ENCODE measurements at places on chromosomes 12 and 14. TPM values are rescaled to one million over a fixed set of nuclear protein-coding genes. Genes with fewer than 3 reads are reported as not detected.
A peak's percentile ranks its signal among the peaks of the same experiment; 100 is the strongest.

Gene PLEKHG7
- total RNA-seq = not detected

Gene SERPINA5
- 6.6 TPM for total RNA-seq

Gene GNB3
- total RNA-seq = 2.7 TPM

Gene PAH
- total RNA-seq = not detected

Gene MAP1LC3B2
- not detected for total RNA-seq

Gene GUCY2C
- total RNA-seq = not detected

Gene TGM1
- total RNA-seq = 2.8 TPM

Gene TMEM63C
- total RNA-seq = 0.67 TPM

GRCh38 chr12:77571768-77572167 is 258.9 kb upstream of the NAV3 start:
- H3K4me3 ChIP-seq = no peak overlapping the region
- H3K27me3 ChIP-seq = no peaks in the 10 kb centered on the region
- no peaks in the 10 kb centered on the region for H3K36me3 ChIP-seq
- no peaks in the 10 kb centered on the region for H3K4me1 ChIP-seq
- H3K27ac ChIP-seq = no peak overlapping the region

DNA sequence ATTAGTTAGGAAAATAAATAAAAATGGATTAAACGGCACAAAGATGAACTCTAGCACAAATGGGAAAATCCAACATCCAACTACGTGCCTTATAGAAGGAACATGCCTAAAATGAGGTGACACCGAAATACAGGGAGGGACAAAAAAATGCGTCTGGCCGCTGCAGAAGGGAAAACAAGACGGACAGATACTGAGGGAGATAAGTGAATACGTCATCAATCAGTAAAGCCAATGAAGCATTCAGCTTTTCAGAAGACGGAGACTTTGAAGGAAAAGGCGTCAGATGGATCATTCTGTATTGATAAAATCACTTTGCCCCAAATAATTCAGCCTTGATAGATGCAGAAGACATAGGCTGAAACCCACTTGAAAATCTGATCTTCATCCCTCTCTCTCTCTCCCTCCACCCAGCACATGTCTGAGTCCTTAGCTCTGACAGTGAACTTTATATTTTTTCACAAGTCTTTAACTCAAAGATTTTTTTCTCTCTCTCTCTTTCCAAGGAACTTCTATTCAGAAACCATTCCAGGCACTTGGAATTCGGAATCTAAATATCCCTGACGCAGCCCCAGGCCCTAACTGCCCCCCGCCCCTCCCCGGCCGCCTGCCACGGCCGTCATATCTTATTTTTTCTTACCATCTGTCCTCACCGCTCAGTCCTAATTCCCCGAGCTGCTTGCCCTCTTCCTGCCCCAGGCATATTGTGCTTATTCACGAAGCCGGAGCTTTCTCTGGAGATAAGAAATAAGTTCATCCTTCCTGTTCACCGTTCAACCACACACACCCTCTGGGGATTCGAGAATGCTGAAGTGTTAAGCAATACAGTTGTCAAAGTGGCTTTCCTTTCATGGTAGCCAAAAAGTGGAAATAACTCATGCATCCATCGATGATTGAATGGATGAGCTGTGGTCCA is 35.5 kb upstream of the RFLNA start:
- H3K27me3 ChIP-seq = no peaks in the 10 kb centered on the region
- H3K4me1 ChIP-seq = no peaks in the 10 kb centered on the region
- H3K27ac ChIP-seq = no peak overlapping the region
- H3K4me3 ChIP-seq = no peak overlapping the region
- DNase-seq = no peak

- no peak overlapping the region for H3K27ac ChIP-seq
- no peaks in the 10 kb centered on the region for H3K36me3 ChIP-seq
- H3K27me3 ChIP-seq = no peaks in the 10 kb centered on the region
- H3K4me1 ChIP-seq = no peaks in the 10 kb centered on the region
- H3K4me3 ChIP-seq = no peak overlapping the region
Measured at GRCh38 chr12:25887367-25887766, 71.1 kb upstream of the RASSF8 start.

DNA sequence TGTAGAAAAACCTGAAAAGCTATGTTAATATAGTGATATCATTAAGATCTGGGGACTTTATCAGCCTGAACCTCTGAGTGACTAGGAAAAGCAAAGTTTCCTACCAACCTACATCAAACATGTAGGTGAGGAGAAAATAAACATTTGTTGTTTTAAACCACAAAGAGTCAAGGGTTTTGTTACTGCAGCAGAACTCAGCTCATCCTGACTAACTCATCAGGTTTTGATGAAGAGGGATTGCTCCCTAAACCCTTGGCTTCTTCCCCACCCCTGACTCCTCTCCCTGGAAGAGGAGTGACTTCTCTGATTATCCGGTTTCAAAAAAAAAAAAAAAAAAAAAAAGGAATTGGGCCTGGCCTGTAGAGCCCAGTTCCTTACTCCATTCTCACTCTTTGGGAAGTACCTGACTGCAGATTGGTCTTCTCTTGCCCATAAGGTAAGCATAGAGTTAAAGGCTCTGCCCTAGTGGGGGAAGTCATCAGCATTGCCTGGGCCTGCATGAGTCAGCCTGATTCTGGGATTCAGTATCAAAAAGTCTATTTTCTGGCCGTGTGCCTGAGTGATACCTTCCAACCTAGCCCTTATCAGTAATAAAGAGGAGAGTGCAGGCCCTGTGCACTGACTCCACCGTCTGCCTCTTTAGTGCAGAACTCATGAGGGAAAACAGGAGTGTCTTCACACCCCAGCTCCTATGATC is 16.9 kb downstream of the BDKRB1 start:
- DNase-seq = no peak
- peaks cover 7% of the 10 kb centered on the region for H3K4me1 ChIP-seq
- H3K4me3 ChIP-seq = no peak overlapping the region
- no peaks in the 10 kb centered on the region for H3K27me3 ChIP-seq

GRCh38 chr12:23671881-23672280 is 277.6 kb downstream of the SOX5 start:
- H3K4me1 ChIP-seq = peaks cover 5% of the 10 kb centered on the region
- no peak overlapping the region for H3K27ac ChIP-seq
- no peak overlapping the region for H3K4me3 ChIP-seq
- no peaks in the 10 kb centered on the region for H3K27me3 ChIP-seq

- H3K4me1 ChIP-seq = no peaks in the 10 kb centered on the region
- H3K36me3 ChIP-seq = no peaks in the 10 kb centered on the region
- H3K27me3 ChIP-seq = no peaks in the 10 kb centered on the region
Measured at GRCh38 chr12:28780096-28780495, 369.0 kb upstream of the FAR2 start.

GRCh38 chr12:55499231-55499630 is 7.1 kb downstream of the OR6C68 start:
- no peak overlapping the region for H3K4me3 ChIP-seq
- no peaks in the 10 kb centered on the region for H3K36me3 ChIP-seq
- no peak for DNase-seq
- H3K27ac ChIP-seq = no peak overlapping the region
- H3K4me1 ChIP-seq = no peaks in the 10 kb centered on the region

GRCh38 chr12:26524862-26525465 is 308.0 kb downstream of the ITPR2 start:
- H3K4me1 ChIP-seq = peaks cover 6% of the 10 kb centered on the region
- H3K27me3 ChIP-seq = no peaks in the 10 kb centered on the region
- no peak overlapping the region for H3K4me3 ChIP-seq
- peak; percentile 5 for DNase-seq

DNA sequence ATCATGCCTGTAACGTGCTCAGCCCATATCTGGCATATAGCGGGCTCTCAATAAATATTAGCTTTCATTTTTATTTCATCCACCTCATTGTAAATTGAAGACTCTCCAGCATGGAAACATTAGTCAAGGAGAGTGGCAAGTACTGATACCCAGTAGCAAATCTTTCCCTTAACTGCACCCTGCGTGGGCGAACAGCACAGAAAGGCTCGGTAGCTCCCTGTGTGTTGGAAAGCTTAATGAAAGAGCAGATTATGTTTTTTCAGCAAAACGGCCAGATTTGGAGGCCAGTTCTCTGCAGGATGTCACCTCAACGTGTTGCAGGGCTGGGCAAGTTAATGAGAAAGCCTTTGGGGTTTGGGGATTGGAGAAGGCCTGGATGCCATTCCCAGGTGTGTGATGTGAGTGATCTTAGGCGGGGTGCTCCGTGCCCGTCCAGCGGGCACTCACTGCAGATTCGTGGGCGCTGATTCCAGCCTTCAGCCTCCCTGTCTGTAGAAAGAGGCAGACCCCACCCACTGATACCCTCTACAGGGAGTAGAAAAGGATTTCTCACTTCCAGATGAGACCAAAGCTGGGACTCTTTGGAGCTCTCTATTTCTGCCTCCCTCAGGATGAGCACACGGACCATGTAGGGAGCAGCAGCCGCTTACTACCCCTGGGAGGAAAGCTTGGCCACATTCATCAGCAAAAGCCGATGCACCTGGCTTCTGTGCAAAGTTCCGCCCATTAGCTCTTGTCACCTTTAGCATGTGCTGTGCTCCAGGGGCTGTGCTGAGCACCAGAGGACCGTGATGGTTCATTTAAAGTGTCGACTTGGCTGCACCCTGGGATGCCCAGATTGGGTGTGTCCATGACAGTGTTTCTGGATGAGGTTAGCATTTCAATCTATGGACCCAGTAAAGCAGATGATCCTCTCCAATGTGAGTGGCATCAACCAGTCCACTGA is 29.1 kb downstream of the C14orf132 start:
- H3K4me1 ChIP-seq = no peaks in the 10 kb centered on the region
- H3K4me3 ChIP-seq = no peak overlapping the region
- no peak for DNase-seq
- H3K36me3 ChIP-seq = no peaks in the 10 kb centered on the region

GRCh38 chr12:114976959-114977358 is 293.0 kb upstream of the TBX3 start:
- no peak overlapping the region for H3K27ac ChIP-seq
- H3K27me3 ChIP-seq = no peaks in the 10 kb centered on the region
- no peaks in the 10 kb centered on the region for H3K36me3 ChIP-seq
- no peaks in the 10 kb centered on the region for H3K4me1 ChIP-seq

DNA sequence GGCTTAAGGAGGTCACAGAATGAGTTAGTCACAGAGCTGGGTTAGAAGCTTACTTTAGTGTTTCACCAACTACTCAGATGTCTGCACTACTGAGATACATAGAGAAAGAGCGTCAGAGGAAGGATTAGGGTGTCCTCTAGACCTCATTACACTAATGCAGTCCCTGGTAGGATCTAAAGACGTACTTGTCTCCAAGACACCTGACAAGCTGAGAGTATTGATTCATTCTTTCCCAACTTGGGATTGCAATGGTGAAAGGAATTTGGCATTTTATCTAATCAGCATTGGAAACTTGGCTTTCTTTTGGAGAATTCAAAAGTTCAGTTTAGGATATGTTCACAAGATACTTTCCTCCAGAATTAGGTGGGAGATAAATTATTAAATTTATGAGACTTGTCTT is 402.1 kb downstream of the ZFP36L1 start:
- peaks cover 31% of the 10 kb centered on the region for H3K4me1 ChIP-seq
- DNase-seq = no peak
- H3K4me3 ChIP-seq = no peak overlapping the region
- no peak overlapping the region for H3K27ac ChIP-seq
- H3K36me3 ChIP-seq = no peaks in the 10 kb centered on the region

DNA sequence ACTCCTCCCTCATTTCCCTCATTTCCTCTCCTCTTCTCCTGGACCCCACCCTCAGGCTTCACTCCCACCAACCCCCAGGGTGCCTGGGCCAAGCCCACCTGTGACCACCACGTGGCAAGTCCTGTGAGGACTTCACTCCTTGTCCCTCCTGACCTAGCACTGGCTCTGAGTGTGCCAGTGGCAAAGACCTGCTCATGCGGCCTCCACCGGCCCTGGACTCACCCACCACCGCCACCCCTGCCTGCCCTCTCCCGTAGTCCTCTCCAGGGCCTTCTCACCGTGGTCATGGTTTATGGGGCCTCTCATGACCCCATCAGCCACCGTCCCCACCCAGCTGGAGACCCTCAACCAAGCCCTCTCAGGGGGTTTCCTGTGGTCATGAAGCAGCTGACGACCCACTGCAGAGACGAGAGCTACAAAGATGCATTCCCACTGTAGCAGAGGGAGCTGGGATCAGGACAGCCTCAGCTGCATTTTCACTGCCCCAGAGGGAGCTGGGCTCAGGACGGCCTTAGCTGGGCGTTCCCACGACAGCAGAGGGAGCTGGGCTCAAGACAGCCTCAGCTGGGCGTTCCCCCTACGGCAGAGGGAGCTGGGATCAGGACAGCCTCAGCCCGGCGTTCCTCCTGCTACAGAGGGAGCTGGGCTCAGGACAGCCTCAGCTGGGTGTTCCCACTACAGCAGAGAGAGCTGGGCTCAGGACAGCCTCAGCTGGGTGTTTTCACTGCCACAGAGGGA is 3.2 kb upstream of the C14orf180 start:
- no peak overlapping the region for H3K4me3 ChIP-seq
- no peaks in the 10 kb centered on the region for H3K36me3 ChIP-seq

DNA sequence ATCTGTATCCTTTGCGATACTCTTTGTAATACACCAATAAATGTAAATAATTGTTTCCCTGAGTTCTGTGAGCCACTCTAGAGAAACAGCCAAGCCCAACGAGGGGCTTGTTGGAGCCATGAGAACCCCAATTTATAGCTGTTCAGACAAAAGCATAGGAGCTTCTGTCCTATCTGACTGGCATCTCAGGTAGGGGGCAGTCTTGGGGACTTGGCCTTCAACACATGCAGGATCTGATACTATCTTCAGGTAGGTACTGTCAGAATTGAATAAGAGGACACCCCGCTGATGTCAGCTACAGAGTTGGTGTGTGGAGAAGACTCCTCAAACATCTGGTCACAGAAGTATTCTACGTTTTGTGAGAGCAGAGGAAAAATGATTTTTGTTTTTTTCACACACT is 25.3 kb downstream of the TXNDC16 start:
- H3K27me3 ChIP-seq = no peaks in the 10 kb centered on the region
- no peak overlapping the region for H3K4me3 ChIP-seq
- H3K36me3 ChIP-seq = no peaks in the 10 kb centered on the region
- no peaks in the 10 kb centered on the region for H3K4me1 ChIP-seq
- DNase-seq = no peak

GRCh38 chr12:79552192-79552591 is 138.6 kb downstream of the PAWR start:
- no peaks in the 10 kb centered on the region for H3K36me3 ChIP-seq
- DNase-seq = peak; percentile 57
- no peaks in the 10 kb centered on the region for H3K27me3 ChIP-seq
- peaks cover 55% of the 10 kb centered on the region for H3K4me1 ChIP-seq
- H3K27ac ChIP-seq = peak overlapping the region; percentile 47

GRCh38 chr14:67270145-67270753 is 29.0 kb downstream of the PALS1 start:
- H3K4me3 ChIP-seq = no peak overlapping the region
- H3K27ac ChIP-seq = peak overlapping the region; percentile 67
- no peak for DNase-seq

Measured in thyroid gland (tissue), 4 donors.